ENCODE measurements at places on chromosomes 16 and 17.

DNA sequence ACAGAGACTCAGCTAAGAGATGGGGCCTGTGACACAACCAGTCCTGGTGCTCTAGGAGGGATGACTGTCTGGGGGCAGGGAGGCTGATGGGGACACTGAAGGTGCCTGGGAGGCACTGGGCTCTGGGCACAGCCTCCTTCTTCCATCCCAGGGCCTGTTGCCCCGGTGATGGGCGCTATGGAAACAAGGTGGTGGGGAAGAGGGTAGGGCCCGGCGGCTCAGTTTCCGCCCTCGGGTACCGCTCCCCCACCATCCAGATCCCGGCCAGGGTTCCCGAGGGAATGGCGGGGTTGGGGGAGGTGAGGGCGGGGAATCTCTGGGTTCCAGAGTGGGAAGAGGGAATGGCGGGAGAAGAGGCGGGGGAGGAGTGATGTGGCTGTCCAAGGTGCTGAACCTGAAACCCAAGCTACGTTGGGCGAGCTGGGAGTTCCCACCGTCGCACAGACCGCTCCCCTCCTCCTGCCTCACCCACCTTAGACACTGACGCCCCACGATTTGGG lies 981 bp downstream of the KCNH4 start:
- peak; percentile 78 for DNase-seq

DNA sequence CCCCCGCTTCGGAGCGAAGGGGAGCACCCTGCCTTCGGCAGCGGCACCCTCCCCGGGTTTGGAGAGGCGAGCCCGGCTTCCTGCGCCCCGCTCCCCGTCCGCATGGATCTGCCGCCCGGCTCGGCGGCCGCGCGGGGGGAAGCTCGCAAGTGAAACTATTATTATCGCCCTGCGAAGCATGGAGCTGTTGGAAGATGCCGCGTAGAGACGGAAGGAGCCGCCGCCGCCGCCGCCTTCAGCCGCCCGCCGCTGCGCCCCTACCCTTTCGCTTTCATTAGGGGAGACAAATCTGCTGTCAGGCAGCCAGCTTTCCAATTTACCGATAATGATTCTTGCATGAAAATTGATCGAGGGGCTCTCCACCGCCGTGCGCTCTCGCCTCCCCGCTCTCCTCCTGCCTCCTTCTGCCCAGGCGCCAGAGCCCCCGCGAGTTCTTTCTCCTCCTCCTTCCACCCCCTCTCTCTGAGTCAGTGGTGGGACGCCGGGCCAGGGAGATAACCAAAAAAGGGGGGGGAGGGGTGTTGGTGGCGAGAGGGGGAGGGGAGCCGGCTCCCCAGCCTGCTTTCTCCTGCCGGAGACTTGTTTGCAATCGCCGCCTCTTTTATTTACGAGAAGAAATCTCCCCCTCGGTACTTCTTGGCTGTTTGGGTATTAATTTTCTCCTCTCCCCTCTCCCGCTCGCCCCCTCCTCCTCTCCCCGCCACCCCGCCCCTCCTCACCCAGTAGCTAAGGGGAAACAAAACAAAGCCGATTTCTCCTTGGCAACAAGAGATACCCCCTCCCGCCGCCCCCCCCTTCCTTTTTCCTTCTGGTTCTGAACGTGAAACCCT lies 58.0 kb upstream of the GSE1 start:
- DNase-seq: peak; percentile 89

GRCh38 chr16:4900036-4900435 lies 36.9 kb downstream of the PPL start:
- DNase-seq: no peak

DNA sequence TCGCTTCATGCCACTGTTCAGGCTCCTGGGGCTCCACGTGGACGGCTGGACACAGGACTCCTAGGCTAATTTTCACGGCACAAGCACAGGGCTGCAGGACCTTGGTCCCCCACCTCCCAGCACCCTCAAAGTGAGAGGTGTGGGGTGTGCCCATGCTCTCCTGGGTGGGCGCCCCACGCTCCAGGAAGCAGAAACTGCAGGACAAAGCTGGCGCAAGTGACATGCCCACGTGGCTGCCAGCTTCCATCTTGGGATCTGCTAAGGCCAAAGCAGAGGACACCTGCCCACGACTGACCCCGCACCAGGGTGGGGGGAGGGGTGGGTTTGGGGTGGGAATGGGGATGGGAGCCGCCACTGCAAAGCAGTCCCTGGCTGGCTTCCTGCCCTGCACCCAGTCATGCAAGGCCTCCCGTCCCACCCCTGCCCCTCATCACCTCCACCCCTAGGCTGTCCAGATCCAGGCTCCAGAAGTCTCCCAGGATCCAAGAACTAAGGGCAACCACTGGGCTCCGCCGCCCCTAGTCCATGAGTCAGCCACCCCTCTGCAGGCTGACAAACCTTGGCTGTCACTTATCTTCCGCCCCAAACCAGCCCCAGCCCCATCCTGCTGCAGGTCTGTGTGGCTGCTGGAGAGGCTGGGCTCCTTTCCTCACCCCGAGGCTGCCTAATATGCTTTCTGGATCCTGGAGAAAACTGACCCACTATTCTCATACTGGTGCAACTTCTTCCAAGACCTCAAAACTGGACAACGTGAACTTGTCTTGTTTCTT lies 11.1 kb downstream of the USP6 start:
- no peak for DNase-seq

GRCh38 chr16:68296291-68296690 lies 14.5 kb downstream of the SLC7A6OS start:
- DNase-seq: no peak

DNA sequence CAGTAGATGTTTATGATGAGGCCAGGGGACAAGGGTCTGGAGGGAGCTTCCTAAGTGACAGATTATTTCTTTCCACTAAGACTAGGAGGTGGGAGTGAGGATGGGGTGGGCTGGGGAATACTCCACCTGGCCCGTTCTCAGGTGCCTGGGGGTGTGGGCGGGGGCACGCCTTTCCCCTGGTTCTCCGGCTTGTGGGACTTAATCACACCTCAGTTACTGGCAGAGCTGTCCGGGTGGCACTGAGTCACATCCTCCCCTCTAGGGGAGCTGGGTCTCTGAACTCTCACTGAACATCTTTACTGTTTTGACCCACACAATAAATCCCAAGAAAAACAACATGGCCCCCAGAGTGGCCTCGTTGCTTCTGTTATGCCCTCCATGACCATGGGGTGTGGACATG lies 332.8 kb downstream of the MAF start:
- no peak for DNase-seq

DNA sequence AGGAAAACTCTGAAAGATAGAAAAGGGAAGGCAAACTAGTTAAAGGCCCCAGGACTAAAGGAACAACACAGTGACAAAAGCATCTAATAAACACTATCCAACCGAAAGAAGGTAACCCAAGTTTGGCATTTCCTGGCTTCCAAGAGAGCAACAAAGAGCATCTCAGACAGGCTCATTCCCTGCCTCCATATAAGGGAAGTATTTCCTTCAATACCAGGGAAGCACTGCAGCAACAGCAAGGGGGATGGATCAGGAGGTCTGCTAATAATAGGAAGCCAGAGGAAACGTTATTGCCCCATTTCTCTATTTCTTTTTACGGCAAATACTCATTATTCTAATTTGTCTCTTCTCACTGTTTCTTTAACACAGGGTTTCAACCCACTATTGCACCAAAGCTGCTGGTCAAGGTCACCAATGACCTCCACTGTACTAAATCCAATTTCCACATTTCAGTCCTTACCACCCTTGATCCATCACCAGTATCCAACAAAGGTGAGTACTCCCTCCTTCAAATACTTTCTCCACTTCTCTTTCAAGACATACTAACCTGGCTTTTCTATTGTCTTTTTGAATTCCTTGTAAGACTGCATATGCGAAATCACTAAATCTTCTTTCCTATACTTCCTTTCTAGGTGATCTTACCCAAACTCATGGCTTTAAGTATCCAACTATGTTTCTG lies 86.1 kb downstream of the KANSL1 start:
- no peak for DNase-seq

Measured in GM03348 (cell line).